ENCODE measurements at places on chromosomes 6 and 20.

GRCh38 chr20:46640536-46641311 is 10.5 kb downstream of the SLC13A3 start:
- no peaks in the 10 kb centered on the region for H3K27me3 ChIP-seq
- H3K4me1 ChIP-seq: no peaks in the 10 kb centered on the region
- H3K36me3 ChIP-seq: no peaks in the 10 kb centered on the region
- no peak overlapping the region for H3K27ac ChIP-seq
- DNase-seq: no peak

GRCh38 chr6:73152966-73153757 is 72.1 kb downstream of the KHDC1L start:
- no peak overlapping the region for H3K27ac ChIP-seq
- H3K4me3 ChIP-seq: no peak overlapping the region
- H3K36me3 ChIP-seq: no peaks in the 10 kb centered on the region
- DNase-seq: no peak
- H3K27me3 ChIP-seq: no peaks in the 10 kb centered on the region

GRCh38 chr6:156336733-156337132 is 440.4 kb upstream of the ARID1B start:
- no peak overlapping the region for H3K4me3 ChIP-seq
- no peak for DNase-seq
- H3K4me1 ChIP-seq: no peaks in the 10 kb centered on the region
- H3K27me3 ChIP-seq: no peaks in the 10 kb centered on the region
- no peaks in the 10 kb centered on the region for H3K36me3 ChIP-seq

GRCh38 chr20:54435015-54435414 is 40.4 kb upstream of the DOK5 start:
- DNase-seq: no peak
- H3K4me3 ChIP-seq: no peak overlapping the region
- H3K36me3 ChIP-seq: no peaks in the 10 kb centered on the region
- H3K27ac ChIP-seq: no peak overlapping the region

DNA sequence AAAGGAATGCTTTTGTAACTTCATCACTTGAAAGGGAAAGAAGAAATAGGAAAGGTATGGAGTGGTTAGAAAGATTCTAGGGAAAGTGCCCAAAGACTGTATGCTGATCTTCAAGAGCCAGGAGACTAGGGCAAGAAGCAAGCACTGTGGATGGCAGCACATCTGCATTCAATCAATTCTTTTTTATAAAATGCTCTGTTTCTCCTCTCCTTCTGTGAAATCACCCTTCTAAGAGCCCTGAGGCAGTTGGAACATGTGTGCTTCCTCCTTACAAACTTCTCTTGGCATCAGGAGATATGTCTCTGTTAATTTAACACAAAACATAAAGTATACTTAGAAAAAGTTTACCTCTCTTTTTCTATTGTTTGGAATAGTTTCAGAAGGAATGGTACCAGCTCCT is 1162.2 kb upstream of the GJE1 start:
- H3K27me3 ChIP-seq: no peaks in the 10 kb centered on the region
- DNase-seq: no peak
- no peaks in the 10 kb centered on the region for H3K4me1 ChIP-seq
- no peaks in the 10 kb centered on the region for H3K36me3 ChIP-seq

GRCh38 chr6:33802186-33802958 is 1.4 kb downstream of the MLN start:
- no peaks in the 10 kb centered on the region for H3K27me3 ChIP-seq
- H3K27ac ChIP-seq: no peak overlapping the region
- DNase-seq: no peak
- H3K4me1 ChIP-seq: peaks cover 4% of the 10 kb centered on the region

- peak; percentile 53 for DNase-seq
- H3K4me3 ChIP-seq: no peak overlapping the region
- no peaks in the 10 kb centered on the region for H3K36me3 ChIP-seq
- H3K27me3 ChIP-seq: no peaks in the 10 kb centered on the region
- peaks cover 3% of the 10 kb centered on the region for H3K4me1 ChIP-seq
Measured at GRCh38 chr6:169933839-169934698, 182.6 kb downstream of the ERMARD start.

GRCh38 chr6:8085053-8085511 is 17.3 kb downstream of the EEF1E1 start:
- no peak overlapping the region for H3K4me3 ChIP-seq
- no peak overlapping the region for H3K27ac ChIP-seq
- no peaks in the 10 kb centered on the region for H3K27me3 ChIP-seq

GRCh38 chr20:22523499-22524392 is 60.6 kb downstream of the FOXA2 start:
- DNase-seq: no peak
- no peaks in the 10 kb centered on the region for H3K36me3 ChIP-seq
- H3K27ac ChIP-seq: no peak overlapping the region

- peaks cover 16% of the 10 kb centered on the region for H3K4me1 ChIP-seq
- H3K4me3 ChIP-seq: no peak overlapping the region
- H3K36me3 ChIP-seq: no peaks in the 10 kb centered on the region
- H3K27me3 ChIP-seq: no peaks in the 10 kb centered on the region
- DNase-seq: no peak
- peak overlapping the region; percentile 13 for H3K27ac ChIP-seq
Measured at GRCh38 chr20:4720977-4721349, 746 bp upstream of the PRND start.

DNA sequence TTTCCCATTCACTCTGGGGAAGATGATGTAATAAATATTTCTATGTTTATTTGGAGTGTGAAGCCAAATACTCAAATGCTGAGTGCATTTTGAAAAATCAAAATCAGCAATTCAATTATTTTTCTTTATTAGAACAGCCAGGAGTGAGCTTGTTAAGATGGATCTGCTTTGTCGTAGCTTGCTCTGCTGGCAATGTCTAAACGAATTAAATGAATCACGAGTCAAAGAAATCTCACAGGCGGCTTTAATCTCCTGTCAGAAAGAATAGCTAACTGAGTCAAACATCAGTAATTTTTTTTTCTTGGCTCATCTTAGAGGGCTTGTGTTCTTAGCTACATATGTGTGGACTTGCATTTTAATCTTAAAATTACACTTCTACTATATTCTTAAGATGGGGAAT is 100.2 kb upstream of the HMGN3 start:
- no peak for DNase-seq
- no peak overlapping the region for H3K4me3 ChIP-seq
- H3K4me1 ChIP-seq: no peaks in the 10 kb centered on the region
- H3K27ac ChIP-seq: no peak overlapping the region

- no peak within 1 kb of the TSS for H3K27ac ChIP-seq
- H3K4me3 ChIP-seq: no peak within 1 kb of the TSS
- DNase-seq: no peak
- H3K36me3 ChIP-seq: no peaks in the 10 kb centered on the region
Measured at GRCh38 chr6:27911956-27912446, at the start of gene OR2B2. OR2B2 (minus strand) TSS chr6:27912396; CDS start chr6:27912319, 77 bp downstream.

DNA sequence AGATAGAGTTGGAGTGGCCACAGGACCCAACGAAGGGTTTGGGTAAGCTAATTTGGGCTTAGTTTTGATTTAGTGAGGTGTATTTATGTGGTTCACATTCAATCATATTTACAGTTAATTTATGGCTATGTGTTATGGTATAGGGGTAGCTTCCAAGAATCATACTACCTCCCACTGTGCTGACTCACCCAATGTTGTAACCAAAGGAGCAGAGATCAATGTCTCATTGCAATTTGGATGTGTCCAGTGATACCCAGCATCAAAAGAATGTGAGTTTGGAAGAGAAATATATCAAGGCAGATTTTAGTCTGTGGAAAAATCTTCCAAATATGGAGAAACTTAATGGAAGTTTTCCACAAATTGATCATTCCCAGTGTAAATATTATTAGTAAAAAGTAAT is 25.3 kb upstream of the SMIM8 start:
- no peak overlapping the region for H3K27ac ChIP-seq
- no peak overlapping the region for H3K4me3 ChIP-seq
- no peaks in the 10 kb centered on the region for H3K36me3 ChIP-seq

DNA sequence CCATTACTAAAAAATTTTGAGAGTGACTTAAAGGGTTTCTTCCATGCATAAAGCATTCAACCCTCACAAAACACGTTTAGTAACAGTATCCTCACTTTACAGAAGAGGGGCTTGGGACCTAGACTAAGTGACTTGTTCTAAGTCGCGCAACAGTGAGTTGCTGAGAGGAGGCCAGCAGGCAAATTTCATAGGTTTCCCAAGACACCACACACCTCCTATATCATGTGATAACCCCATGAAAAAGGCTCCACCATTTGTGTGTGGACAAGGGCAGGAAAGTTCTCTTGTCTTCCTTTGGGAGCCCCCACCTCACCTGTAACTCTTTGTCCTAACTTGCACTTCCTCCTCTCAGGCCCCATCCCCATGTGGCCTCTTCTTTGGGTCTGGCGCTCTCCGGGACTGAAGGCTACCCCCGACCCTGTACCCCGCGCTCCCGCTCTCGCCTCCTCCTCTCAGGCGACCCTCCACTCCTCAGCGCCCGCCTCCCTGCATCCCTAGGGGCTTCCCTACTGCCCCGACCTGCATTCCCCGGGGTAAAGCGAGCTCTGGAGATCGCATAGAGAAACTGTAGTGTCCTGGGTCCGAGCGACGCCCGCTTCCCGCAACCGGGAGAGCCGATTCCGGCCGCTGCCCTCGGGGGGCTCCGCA is 392 bp downstream of the PSMB8 start:
- H3K27ac ChIP-seq: peak overlapping the region; percentile 89
- no peak for DNase-seq
- H3K4me1 ChIP-seq: peaks cover 18% of the 10 kb centered on the region
- H3K4me3 ChIP-seq: peak overlapping the region; percentile 64
- H3K27me3 ChIP-seq: no peaks in the 10 kb centered on the region

- H3K27ac ChIP-seq: no peak overlapping the region
- H3K4me3 ChIP-seq: no peak overlapping the region
- no peaks in the 10 kb centered on the region for H3K36me3 ChIP-seq
- H3K27me3 ChIP-seq: no peaks in the 10 kb centered on the region
Measured at GRCh38 chr6:163192591-163192990, 221.9 kb upstream of the QKI start.

- H3K27me3 ChIP-seq: no peaks in the 10 kb centered on the region
- H3K36me3 ChIP-seq: no peaks in the 10 kb centered on the region
- no peak overlapping the region for H3K27ac ChIP-seq
- no peak for DNase-seq
Measured at GRCh38 chr6:15533379-15534026, 129.3 kb downstream of the DTNBP1 start.

DNA sequence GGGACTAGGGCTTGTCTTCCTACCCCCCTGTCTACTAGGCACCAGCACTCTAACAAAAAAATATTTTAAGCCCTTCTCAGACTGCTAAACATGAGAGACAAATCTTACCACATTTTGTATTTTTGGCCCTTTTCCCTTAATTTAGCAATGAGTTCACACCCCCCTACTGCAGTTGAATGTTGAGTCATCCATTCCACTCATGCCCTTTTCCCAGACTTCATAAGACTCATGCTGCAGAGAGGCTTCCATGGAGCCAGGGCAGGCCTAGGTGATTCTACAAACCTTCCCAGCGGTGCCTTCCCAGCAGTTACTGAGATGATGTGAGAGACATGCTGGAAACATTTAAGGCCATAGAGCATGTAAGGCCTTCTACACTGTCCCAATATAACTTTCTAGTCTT is 53.9 kb downstream of the PXDC1 start:
- DNase-seq: no peak
- H3K36me3 ChIP-seq: no peaks in the 10 kb centered on the region
- no peak overlapping the region for H3K27ac ChIP-seq
- H3K4me3 ChIP-seq: no peak overlapping the region

DNA sequence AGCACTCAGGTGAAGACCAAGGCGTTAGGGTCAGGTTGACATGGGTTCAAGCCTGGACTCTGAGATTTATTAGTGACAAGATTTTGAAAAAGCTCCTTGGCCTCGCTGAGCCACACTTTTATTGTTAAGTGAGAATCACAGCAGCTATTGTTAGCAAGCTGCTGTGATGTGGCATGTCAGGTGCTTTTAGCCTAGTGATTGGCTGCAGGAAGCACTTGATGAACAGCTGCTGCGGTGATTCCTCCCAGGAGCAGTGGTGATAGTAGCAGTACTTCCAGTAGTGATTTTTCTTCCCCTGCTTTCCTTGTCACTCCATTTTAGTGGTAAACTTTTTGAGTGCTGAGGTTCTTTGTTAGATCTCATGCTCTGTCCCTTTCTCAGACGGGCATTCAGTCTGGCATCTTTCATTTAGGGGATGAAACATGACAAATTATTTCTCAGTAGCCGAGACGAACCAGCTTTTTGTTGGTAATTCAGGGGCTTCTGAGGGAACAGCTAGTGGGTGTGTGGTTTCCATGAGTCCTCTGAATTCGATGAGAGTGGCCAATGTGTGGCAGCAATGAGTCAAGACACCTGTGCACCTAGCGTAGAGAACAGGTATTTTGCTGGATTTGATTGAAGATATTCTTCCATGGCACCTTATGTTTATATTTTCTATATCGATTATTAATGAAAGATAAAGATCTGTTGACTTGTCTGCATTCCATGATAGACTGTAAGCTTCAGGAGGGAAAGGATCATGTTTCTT is 696.7 kb downstream of the DHX35 start:
- no peak overlapping the region for H3K4me3 ChIP-seq
- H3K27ac ChIP-seq: no peak overlapping the region
- H3K27me3 ChIP-seq: no peaks in the 10 kb centered on the region
- no peak for DNase-seq
- no peaks in the 10 kb centered on the region for H3K36me3 ChIP-seq
- H3K4me1 ChIP-seq: no peaks in the 10 kb centered on the region

GRCh38 chr20:12358006-12358654 is 440.4 kb downstream of the BTBD3 start:
- no peaks in the 10 kb centered on the region for H3K36me3 ChIP-seq
- no peak overlapping the region for H3K27ac ChIP-seq
- DNase-seq: peak; percentile 30
- no peaks in the 10 kb centered on the region for H3K4me1 ChIP-seq
- H3K4me3 ChIP-seq: no peak overlapping the region

DNA sequence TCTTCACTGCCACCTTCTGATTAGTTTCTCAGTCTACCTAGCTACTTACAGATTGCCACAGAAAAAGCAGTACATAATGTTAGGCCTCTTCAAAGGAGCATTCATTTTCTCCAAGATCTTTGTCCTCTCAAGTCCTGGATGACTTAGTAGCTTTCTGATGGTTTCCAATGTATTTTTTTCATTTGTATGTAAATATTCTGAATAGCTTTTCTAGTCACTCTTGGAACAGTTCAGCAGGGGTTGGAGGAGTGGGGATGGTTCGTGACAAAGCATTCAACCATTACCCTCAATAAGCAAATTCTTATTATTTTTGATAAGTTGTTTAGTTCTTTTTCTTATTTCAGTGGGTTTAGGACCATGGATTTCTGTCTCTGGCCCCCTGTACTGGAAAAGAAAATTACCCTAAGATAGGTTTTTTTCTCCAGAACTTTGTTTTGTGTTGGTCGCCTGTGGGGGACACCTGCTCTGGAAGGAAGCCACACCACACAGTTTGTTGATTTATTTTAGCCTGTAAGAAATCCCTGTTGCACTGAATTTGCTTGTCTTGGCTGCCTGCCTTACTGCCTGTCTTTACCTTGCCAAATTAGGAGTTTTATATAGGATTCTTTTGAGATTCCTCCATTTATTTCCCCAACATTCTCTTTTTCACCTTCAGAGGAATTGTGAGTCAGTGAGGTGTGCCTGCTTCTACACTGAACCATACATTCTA is 247.9 kb downstream of the RFPL4B start:
- H3K4me3 ChIP-seq: no peak overlapping the region
- H3K36me3 ChIP-seq: no peaks in the 10 kb centered on the region
- no peak for DNase-seq
- H3K27me3 ChIP-seq: no peaks in the 10 kb centered on the region

Data from testis (tissue), 5 donors.